Progenitor cell of endocrine pancreas (in vitro differentiated cells): ENCODE measurements at places on chromosomes 11 and 22. TPM values are rescaled to one million over a fixed set of nuclear protein-coding genes. Genes with fewer than 3 reads are reported as not detected.

Gene VWCE
- total RNA-seq: 34.0 and 40.1 TPM in 2 replicates

Gene CARD16
- total RNA-seq: not detected in 2 replicates

Gene KCNE3
- total RNA-seq: 1.0 and 1.9 TPM in 2 replicates

Gene CNGA4
- 2.0 and 2.1 TPM in 2 replicates for total RNA-seq

Gene C11orf87
- 1.4 and 2.0 TPM in 2 replicates for total RNA-seq

Gene DEPDC7
- total RNA-seq: 1.7 and 2.1 TPM in 2 replicates

Gene MUC15
- 0.31 and 0.53 TPM in 2 replicates for total RNA-seq

Gene BTBD18
- not detected in 2 replicates for total RNA-seq

- H3K4me1 ChIP-seq: peaks cover 4% of the 10 kb centered on the region
- no peak overlapping the region for H3K4me3 ChIP-seq
- peaks cover 31% of the 10 kb centered on the region for H3K27me3 ChIP-seq
- no peak for DNase-seq
- no peaks in the 10 kb centered on the region for H3K36me3 ChIP-seq
Measured at GRCh38 chr11:128868841-128869671, 2.0 kb upstream of the KCNJ1 start.

- no peak for DNase-seq
- H3K36me3 ChIP-seq: peaks cover 23% of the 10 kb centered on the region
- H3K4me3 ChIP-seq: no peak overlapping the region
- H3K4me1 ChIP-seq: peaks cover 3% of the 10 kb centered on the region
- no peak overlapping the region for H3K27ac ChIP-seq
Measured at GRCh38 chr11:94800414-94800813, 32.3 kb downstream of the AMOTL1 start.

- no peak overlapping the region for H3K27ac ChIP-seq
- DNase-seq: no peak
- peaks cover 12% of the 10 kb centered on the region for H3K4me1 ChIP-seq
- H3K27me3 ChIP-seq: peaks cover 43% of the 10 kb centered on the region
- peaks cover 1% of the 10 kb centered on the region for H3K36me3 ChIP-seq
- no peak overlapping the region for H3K4me3 ChIP-seq
Measured at GRCh38 chr22:44574057-44574639, 76.1 kb upstream of the RTL6 start.

GRCh38 chr22:20131597-20131858 lies at the start of gene ZDHHC8:
Gene ZDHHC8, plus strand, starts transcription at chr22:20131804. Its CDS starts 144 bp downstream, at chr22:20131948.
- H3K4me1 ChIP-seq: peaks cover 4% of the 10 kb centered on the region
- peak within 1 kb of the TSS; percentile 69 for H3K4me3 ChIP-seq
- no peak for DNase-seq
- H3K36me3 ChIP-seq: peaks cover 6% of the 10 kb centered on the region

- no peaks in the 10 kb centered on the region for H3K36me3 ChIP-seq
- no peak overlapping the region for H3K27ac ChIP-seq
- peaks cover 2% of the 10 kb centered on the region for H3K27me3 ChIP-seq
- peaks cover 2% of the 10 kb centered on the region for H3K4me1 ChIP-seq
Measured at GRCh38 chr22:35217527-35217926, 39.8 kb upstream of the HMGXB4 start.

GRCh38 chr22:17795661-17796548 lies 21.6 kb upstream of the BID start:
- peaks cover 16% of the 10 kb centered on the region for H3K4me1 ChIP-seq
- H3K4me3 ChIP-seq: no peak overlapping the region
- no peak for DNase-seq
- no peak overlapping the region for H3K27ac ChIP-seq
- H3K36me3 ChIP-seq: no peaks in the 10 kb centered on the region

GRCh38 chr11:33411751-33412150 lies 154.6 kb downstream of the HIPK3 start:
- H3K4me1 ChIP-seq: no peaks in the 10 kb centered on the region
- H3K36me3 ChIP-seq: no peaks in the 10 kb centered on the region
- peaks cover 21% of the 10 kb centered on the region for H3K27me3 ChIP-seq
- no peak overlapping the region for H3K27ac ChIP-seq

DNA sequence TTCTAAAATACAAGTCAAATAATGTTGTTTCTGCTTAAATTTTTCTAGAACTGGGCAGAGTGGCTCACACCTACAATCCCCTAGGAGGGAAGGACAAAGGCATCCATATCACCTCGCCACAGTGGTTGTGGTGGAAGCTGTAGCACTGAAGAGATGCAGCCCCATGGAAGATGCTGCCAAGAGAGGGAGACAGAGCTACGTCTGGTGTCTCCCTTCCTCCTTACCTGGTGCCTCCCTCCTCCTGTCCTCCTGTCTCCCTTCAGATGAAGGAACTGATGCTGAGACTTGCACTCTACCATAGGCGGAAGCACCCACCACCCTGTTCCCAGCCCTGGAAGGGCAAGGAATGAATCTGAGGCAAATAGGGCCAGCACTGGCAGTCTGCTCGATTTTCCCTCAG lies 22.3 kb downstream of the MMP27 start:
- H3K36me3 ChIP-seq: peaks cover 3% of the 10 kb centered on the region
- peaks cover 10% of the 10 kb centered on the region for H3K4me1 ChIP-seq
- H3K4me3 ChIP-seq: no peak overlapping the region

DNA sequence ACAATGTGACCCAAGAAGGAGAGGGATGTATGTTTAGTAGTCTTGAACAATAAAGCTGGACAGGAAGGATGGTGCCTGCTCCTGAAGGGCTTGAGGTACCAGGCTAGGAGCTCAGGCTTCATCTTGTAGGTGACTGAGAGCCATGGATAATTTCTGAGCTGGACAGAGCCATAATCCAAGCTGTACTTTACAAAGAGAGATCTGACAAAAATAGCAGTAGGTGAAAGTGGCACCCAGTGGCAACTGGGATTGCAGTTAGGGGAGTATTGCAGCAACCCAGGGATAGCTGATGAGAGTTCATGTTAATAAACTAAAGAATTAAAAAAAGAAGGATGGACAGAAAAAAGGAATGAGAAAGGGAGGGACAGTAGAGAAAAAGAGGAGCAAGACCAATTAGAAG lies 7.4 kb downstream of the XRRA1 start:
- no peaks in the 10 kb centered on the region for H3K4me1 ChIP-seq
- no peak overlapping the region for H3K27ac ChIP-seq
- no peak overlapping the region for H3K4me3 ChIP-seq
- H3K36me3 ChIP-seq: peaks cover 6% of the 10 kb centered on the region
- H3K27me3 ChIP-seq: no peaks in the 10 kb centered on the region
- no peak for DNase-seq

GRCh38 chr22:33803371-33804282 lies 116.6 kb downstream of the LARGE1 start:
- H3K4me3 ChIP-seq: no peak overlapping the region
- H3K36me3 ChIP-seq: peaks cover 20% of the 10 kb centered on the region
- peak overlapping the region; percentile 39 for H3K27ac ChIP-seq
- peaks cover 4% of the 10 kb centered on the region for H3K4me1 ChIP-seq
- DNase-seq: no peak
- H3K27me3 ChIP-seq: no peaks in the 10 kb centered on the region

DNA sequence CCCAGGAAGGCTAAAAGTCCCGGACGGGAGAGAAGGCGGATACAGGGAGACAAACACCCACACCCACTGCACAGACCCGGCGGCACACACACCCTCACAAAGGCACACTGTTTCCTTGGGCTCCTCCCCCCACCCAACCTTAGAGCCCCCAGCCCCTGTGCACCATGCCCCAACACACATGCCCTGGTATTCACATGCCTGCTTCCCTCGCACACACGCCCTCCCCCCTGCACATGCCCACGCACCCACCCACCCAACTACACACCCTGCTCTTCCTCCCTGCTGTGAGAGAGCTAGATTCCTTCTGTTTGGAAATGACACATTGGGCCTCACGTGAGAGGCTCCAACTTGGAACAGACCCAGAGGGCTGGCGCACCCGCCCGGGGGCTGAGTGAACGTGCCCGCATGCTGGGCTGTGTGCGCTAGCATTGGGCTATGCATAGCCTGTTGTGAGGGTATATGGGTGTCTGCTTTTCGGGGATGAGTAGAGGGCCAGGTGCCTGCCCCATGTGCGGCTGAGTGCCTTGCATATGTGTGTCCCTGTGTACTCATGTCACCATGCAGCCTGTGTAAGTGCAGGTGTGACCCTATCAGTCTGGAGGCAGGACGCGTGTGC lies 518 bp upstream of the CHRM1 start:
- no peak overlapping the region for H3K27ac ChIP-seq
- no peak for DNase-seq
- no peak overlapping the region for H3K4me3 ChIP-seq
- peaks cover 67% of the 10 kb centered on the region for H3K27me3 ChIP-seq
- H3K4me1 ChIP-seq: peaks cover 30% of the 10 kb centered on the region
- no peaks in the 10 kb centered on the region for H3K36me3 ChIP-seq

GRCh38 chr11:30344085-30344484 lies 21.2 kb downstream of the ARL14EP start:
- no peak overlapping the region for H3K4me3 ChIP-seq
- no peak for DNase-seq
- no peaks in the 10 kb centered on the region for H3K4me1 ChIP-seq
- peaks cover 6% of the 10 kb centered on the region for H3K36me3 ChIP-seq
- no peak overlapping the region for H3K27ac ChIP-seq

GRCh38 chr11:15113381-15113780 lies 1.3 kb upstream of the INSC start:
- H3K36me3 ChIP-seq: no peaks in the 10 kb centered on the region
- peaks cover 11% of the 10 kb centered on the region for H3K4me1 ChIP-seq
- peak overlapping the region; percentile 57 for H3K4me3 ChIP-seq
- H3K27ac ChIP-seq: no peak overlapping the region

DNA sequence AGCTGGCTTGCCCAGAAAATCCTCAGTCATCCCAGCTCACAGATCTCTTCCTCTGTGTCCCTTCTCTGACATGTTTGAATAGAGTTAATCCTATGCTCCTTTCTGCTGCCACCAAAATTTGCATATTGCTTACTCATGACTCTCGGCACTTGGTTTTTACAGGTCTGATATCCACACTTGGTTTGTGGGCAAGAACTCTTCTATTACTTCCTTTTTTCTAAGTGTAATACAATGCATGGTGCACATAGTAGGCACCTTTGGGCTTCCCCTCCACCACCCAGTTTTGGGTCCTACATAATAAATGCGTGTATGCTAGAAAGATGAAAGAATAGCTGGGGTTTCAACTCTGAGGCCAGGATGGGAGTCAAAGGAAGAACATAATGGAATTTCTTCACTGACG lies 69.7 kb upstream of the GRK3 start:
- no peak for DNase-seq
- no peak overlapping the region for H3K27ac ChIP-seq
- H3K36me3 ChIP-seq: peaks cover 19% of the 10 kb centered on the region
- H3K4me3 ChIP-seq: no peak overlapping the region

GRCh38 chr11:77209663-77210062 lies 81.6 kb downstream of the MYO7A start:
- H3K36me3 ChIP-seq: no peaks in the 10 kb centered on the region
- DNase-seq: no peak
- H3K27ac ChIP-seq: peak overlapping the region; percentile 25
- no peaks in the 10 kb centered on the region for H3K4me1 ChIP-seq
- peaks cover 2% of the 10 kb centered on the region for H3K27me3 ChIP-seq

GRCh38 chr22:36397131-36398093 lies 9.6 kb upstream of the MYH9 start:
- no peak for DNase-seq
- no peaks in the 10 kb centered on the region for H3K36me3 ChIP-seq
- no peaks in the 10 kb centered on the region for H3K27me3 ChIP-seq
- H3K4me1 ChIP-seq: peaks cover 25% of the 10 kb centered on the region
- peak overlapping the region; percentile 78 for H3K27ac ChIP-seq
- no peak overlapping the region for H3K4me3 ChIP-seq

- no peak overlapping the region for H3K4me3 ChIP-seq
- no peak for DNase-seq
- H3K27ac ChIP-seq: no peak overlapping the region
- no peaks in the 10 kb centered on the region for H3K36me3 ChIP-seq
Measured at GRCh38 chr22:47197773-47198500, 435.5 kb downstream of the TBC1D22A start.

GRCh38 chr11:17351172-17351509 lies 459 bp upstream of the NCR3LG1 start:
- H3K27me3 ChIP-seq: peaks cover 51% of the 10 kb centered on the region
- H3K36me3 ChIP-seq: peaks cover 1% of the 10 kb centered on the region
- H3K27ac ChIP-seq: no peak overlapping the region
- H3K4me1 ChIP-seq: peaks cover 15% of the 10 kb centered on the region
- no peak for DNase-seq
- peak overlapping the region; percentile 71 for H3K4me3 ChIP-seq

GRCh38 chr11:11681536-11681935 lies 59.7 kb upstream of the GALNT18 start:
- H3K4me1 ChIP-seq: no peaks in the 10 kb centered on the region
- no peak overlapping the region for H3K4me3 ChIP-seq
- H3K27me3 ChIP-seq: no peaks in the 10 kb centered on the region
- DNase-seq: no peak
- no peak overlapping the region for H3K27ac ChIP-seq
- no peaks in the 10 kb centered on the region for H3K36me3 ChIP-seq

DNA sequence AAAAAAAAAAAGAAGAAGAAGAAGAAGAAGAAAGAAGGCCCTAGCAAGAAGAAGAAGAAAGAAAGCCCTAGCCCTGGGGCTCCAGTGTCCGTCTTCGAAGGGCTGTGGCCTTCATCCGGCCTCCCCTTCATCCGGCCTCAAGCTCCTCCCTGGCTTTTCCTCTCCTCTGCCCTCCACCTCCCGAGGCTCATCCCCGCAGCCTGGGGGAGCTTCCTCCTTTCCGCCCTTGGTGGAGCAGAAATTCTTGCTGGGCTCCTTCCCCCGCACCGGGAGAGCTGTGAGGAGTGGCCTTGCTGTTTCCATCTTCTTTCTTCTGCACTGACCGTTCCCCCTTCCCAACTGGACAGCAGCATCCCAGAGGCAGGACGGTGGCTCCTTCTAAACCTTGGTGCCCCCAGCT lies 9.5 kb upstream of the LTO1 start:
- peaks cover 13% of the 10 kb centered on the region for H3K27me3 ChIP-seq
- peaks cover 10% of the 10 kb centered on the region for H3K36me3 ChIP-seq
- no peak for DNase-seq
- H3K4me1 ChIP-seq: peaks cover 7% of the 10 kb centered on the region
- H3K27ac ChIP-seq: no peak overlapping the region
- no peak overlapping the region for H3K4me3 ChIP-seq

GRCh38 chr11:119432484-119433357 lies 9.7 kb upstream of the THY1 start:
- H3K27ac ChIP-seq: no peak overlapping the region
- H3K36me3 ChIP-seq: no peaks in the 10 kb centered on the region
- H3K4me3 ChIP-seq: no peak overlapping the region

DNA sequence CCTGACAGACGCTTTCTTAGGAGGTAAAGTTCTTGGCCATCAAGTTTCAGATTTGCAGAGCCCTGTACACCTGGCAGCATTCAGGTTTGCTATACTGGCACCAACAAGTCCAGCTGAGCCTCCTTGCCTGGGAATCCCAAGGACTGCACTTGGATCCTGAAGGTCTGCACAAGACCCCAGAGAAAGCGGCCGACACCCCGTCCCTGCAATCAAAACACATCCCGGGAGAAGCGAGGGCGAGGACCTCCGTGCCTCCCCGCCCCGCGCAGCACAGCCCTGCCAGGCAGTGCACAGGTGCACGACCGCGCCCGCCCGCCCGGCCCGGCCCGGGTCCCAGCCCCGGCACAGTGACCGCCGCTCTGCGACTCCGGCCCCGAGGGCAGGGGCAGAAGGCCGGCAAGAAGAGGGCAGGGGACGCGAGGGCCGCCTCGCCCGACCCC lies 559 bp downstream of the MRTFA start:
- H3K4me1 ChIP-seq: peaks cover 18% of the 10 kb centered on the region
- peak overlapping the region; percentile 91 for H3K4me3 ChIP-seq
- peaks cover 1% of the 10 kb centered on the region for H3K36me3 ChIP-seq
- DNase-seq: peak; percentile 26

GRCh38 chr22:40007853-40008710 lies 13.3 kb downstream of the FAM83F start:
- H3K27me3 ChIP-seq: peaks cover 3% of the 10 kb centered on the region
- H3K27ac ChIP-seq: peak overlapping the region; percentile 65
- no peak overlapping the region for H3K4me3 ChIP-seq
- DNase-seq: no peak
- peaks cover 32% of the 10 kb centered on the region for H3K4me1 ChIP-seq
- peaks cover 7% of the 10 kb centered on the region for H3K36me3 ChIP-seq

GRCh38 chr11:73053964-73054363 lies 88.2 kb downstream of the FCHSD2 start:
- no peaks in the 10 kb centered on the region for H3K27me3 ChIP-seq
- H3K36me3 ChIP-seq: no peaks in the 10 kb centered on the region
- DNase-seq: no peak
- peaks cover 7% of the 10 kb centered on the region for H3K4me1 ChIP-seq
- H3K4me3 ChIP-seq: no peak overlapping the region
